Smooth muscle cell of the pulmonary artery (primary cell): ENCODE measurements at places on chromosomes 3 and 15. TPM values are rescaled to one million over a fixed set of nuclear protein-coding genes. Genes with fewer than 3 reads are reported as not detected.

The NEO1 gene
- total RNA-seq = 28.2 and 61.1 TPM in 2 replicates

The RBP2 gene
- total RNA-seq = not detected in 2 replicates

The CHL1 gene
- total RNA-seq = 0.07 TPM in 1 of 2 replicates, not detected in the other

The GOLGA6A gene
- 0.03 and 0.07 TPM in 2 replicates for total RNA-seq

The KBTBD13 gene
- not detected in 2 replicates for total RNA-seq

The THSD4 gene
- 56.2 and 120 TPM in 2 replicates for total RNA-seq

The PLSCR2 gene
- total RNA-seq = 0.26 TPM in 1 of 2 replicates, not detected in the other

The RTP3 gene
- total RNA-seq = not detected in 2 replicates

The SERPINI2 gene
- total RNA-seq = not detected in 2 replicates

The GUCA1C gene
- total RNA-seq = not detected in 2 replicates

The SEMA3G gene
- 0.03 and 0.13 TPM in 2 replicates for total RNA-seq

The TMEM44 gene
- 25.3 and 33.5 TPM in 2 replicates for total RNA-seq

The TMEM212 gene
- not detected in 2 replicates for total RNA-seq

The SMCO1 gene
- not detected in 2 replicates for total RNA-seq

The CSNK1G1 gene
- 25.0 and 27.2 TPM in 2 replicates for total RNA-seq

The MORC1 gene
- total RNA-seq = not detected in 2 replicates

The PPP1R14D gene
- total RNA-seq = not detected in 2 replicates

The PSTPIP1 gene
- total RNA-seq = 0.98 and 4.4 TPM in 2 replicates
